Astrocyte of the spinal cord (primary cell): ENCODE measurements at places on chromosomes 7 and 10.

DNA sequence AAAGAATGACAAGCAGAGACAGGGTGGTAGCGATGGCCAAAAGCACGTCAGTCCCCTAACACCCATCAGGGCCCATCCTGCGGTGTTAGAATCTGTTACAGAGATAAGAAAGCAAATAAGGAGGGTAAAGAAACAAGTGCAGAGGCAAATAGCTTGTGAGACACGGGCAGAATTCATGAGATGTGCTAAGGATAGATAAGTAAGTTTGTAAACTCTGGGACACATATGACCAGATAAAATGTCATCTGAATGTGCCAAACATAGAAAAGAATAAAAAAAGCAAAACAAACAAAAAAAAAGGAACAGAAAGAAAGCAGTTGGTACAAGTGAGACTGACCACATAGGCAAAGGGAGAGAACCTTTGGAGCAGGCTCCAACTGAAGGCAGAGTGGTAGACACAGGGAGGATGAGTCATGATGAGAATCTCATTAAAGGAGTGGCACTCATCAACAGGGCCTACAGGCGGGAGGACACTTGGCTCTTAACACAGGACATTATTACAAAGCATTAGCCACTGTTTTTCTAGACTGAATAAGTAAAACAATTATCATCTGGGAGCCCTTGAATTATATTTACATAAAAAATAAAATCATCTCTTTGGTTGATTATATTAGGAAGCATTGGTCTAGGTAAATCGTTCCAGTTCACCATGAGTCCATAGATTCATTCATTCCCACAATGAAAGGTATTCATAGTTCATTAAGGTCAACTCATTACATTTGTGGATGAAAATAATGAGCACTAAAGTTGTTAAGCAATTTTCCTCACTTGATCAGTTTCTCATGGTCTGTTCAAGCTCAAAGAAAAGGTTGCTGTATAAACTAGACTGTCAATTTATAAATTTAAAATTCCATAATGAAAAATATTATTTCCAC, 21.5 kb upstream of the EPHB6 start:
- no peak for DNase-seq

- DNase-seq, result peak; percentile 40
These were observed 119.1 kb upstream of the WDR11 start for GRCh38 chr10:120732067-120732466.

DNA sequence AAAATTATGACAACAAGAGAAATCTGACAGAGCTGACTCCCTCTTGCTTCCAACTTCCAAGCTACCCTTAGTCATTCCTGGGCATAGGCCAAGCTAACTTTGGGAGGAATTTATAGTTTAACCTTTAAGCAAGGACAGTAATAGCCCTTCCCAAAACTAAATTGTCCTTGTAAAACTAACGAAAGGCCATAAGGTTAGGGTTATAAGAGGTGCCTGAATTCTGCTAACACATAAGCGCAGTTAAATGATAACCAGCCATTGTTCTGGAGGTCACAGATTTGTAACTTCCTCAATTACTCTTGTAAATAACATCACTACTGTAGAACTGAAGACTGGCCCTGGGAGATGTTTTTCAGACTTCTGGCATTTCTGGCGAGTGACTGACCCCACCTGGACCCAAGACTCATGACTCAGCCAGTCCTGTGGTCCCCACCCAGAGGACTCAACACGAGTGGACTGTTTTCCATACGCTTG, 481.2 kb downstream of the KCNMA1 start:
- DNase-seq, result peak; percentile 77

GRCh38 chr10:50550291-50550839, 73.4 kb downstream of the SGMS1 start:
- DNase-seq, result no peak

DNA sequence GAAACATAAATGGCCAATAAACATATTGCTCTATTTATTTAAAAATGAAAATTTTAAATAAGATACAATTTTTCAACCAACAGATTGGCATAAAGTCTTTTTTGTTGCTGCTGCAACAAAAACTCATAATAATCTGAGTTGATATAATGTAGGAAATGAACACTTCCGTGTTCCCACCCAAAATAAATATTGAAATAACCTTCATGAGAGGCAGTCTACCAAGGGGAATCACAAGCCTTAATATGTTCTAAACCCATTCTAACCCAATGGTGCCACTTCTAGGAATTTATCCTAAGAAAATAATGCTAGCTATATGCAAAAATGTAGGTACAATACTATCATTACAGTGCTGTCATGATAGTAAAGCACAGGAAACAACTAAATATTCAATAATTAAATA, 39.1 kb downstream of the SLC25A13 start:
- DNase-seq, result no peak

DNA sequence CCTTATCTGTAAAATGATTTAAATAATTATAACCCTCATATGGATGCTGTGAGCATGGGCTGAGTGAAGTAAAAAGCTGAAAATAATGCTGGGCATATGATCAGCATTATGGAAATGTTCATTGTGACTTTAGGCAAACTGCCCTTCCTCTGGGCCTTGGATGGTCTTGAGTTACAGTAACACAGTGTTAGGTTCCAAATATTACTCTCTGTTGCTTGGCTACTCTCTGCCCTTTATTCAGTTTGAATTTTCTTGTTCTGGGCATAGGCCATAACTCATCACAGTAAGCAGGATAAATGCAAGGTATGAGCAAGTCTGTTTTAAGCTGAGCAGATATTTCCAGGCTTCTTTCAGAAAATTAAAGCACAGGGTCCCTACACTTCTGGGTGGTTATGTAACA, 868.0 kb downstream of the KCNMA1 start:
- DNase-seq, result no peak

- no peak for DNase-seq
These were observed 108.7 kb downstream of the SEMA3D start for GRCh38 chr7:85078181-85078580.

DNA sequence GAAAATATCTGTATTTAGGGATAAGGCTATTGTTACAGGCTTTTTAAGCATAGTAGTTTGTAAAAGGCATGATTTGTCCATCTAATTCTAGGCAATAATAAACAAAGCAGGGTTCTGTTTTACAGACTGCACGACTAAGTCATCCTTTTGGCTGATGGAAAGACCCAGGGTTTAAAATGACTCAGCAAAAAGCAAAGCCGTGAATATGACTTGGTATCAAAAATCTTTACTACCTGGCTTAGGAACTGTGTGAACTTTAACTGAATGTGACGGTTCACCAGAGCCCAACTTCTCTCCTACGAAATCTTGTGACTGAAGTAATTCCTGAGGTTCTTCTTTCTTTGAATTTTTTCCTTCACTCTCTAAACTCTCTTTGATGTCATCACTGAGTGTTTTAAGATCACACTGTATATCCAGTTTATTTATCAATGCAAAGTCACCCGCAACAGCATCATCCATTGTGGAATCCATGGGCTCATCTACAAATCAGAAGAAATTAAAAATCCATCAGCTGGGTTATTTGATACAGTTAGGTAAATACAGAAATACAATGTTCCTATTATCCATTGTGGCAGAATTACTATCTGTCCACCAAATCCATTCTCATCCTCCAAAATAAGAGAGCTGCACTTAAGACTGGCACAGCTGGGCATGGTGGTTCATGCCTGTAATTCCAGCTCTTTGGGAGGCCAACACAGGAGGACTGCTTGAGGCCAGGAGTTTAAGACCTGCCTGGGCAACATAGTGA, 17.0 kb downstream of the ATE1 start:
- DNase-seq, result peak; percentile 46

- DNase-seq, result peak; percentile 65
These were observed 100.7 kb downstream of the NKX6-2 start for GRCh38 chr10:132685101-132685891.

DNA sequence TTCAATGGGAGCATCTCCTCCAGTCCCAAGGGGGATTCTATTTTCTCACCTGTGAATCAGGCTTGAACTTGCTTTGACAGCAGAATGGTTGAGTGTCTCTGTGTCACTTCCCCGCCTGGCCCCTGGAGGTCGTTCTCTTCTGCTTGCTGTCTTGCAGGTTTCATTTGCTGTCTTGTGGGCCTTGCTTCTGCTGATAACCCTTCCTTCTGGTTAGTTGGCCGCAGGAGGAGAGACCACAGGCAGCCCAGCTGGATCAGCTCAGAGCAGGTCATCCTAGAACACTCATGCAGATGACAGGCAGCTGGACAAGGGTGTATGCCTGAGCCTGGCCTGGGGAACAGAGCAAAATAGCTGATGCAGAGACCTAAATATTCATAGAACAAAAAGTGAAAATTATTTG, 344.2 kb upstream of the ADARB2 start:
- DNase-seq, result no peak
